GM04504 (cell line): ENCODE measurements at places on chromosomes 5 and 9.
A peak's percentile ranks its signal among the peaks of the same experiment; 100 is the strongest.

DNA sequence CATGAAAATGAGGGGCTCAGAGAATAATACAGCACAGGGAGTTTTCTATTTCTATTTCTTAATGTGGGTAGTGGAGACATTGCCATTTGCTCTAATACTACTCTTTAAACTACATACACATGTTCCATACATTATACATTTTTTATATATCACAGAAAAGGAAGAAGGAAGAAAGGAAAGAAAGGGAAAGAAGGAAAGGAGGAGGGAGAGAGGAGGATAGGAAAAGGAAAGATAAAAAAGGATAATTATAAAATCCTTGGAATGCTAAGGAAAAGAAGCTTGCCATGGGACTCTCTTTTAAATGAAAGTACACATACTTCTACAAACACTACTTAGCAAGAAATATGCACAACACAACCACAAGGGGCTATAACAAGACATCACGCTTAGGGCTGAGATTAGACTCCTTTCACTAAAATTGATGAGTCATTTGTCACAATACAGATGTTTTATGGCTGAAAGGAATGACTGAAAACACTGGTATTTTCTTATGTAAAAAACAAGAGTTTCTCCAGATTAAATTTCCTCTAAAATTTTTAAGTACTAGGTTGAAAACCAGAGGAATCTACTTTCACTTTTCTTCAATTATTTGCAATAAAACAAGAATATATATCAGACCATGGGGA lies 219.8 kb downstream of the ARL15 start:
- DNase-seq: peak; percentile 67

DNA sequence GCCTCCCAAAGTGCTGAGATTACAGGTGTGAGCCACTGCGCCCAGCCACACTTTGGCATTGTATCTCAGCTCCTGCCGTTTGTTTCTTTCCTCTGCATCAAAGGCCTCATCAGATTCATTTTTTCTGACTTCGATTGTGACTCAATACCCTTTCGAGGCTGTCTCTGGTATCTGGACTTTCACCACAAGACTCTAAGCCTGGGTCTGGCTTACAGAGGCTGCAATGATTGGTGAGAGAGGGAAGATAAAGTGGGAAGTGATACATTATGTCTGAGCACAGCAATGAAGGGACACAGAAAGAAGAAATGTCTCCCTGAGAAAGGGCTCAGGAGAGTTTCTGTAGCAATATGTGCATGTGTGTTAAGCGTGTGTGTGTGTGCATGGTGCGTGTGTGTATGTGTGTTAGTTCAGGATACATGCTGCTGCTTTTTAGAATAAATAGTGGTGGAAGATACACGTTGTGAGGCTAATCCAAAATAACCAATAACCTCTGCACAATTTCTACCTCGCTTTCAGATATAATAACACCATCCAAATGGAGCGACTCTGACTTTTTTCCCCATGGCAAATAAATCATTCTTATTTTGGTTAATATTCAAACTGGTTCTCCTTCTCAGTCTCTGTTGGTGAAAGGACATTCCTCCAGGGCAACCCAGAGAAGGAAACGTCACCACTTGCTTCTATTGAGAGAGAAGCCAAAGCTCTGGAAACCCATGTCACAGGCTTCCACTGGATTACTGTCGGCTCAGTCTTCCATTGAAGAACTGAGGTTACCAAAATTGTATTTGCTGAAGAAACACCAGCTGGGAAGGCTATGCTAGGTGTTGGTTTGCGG lies 8.1 kb upstream of the DAB2 start:
- DNase-seq: no peak

GRCh38 chr9:131019388-131020239 lies 10.6 kb downstream of the LAMC3 start:
- peak; percentile 71 for DNase-seq

DNA sequence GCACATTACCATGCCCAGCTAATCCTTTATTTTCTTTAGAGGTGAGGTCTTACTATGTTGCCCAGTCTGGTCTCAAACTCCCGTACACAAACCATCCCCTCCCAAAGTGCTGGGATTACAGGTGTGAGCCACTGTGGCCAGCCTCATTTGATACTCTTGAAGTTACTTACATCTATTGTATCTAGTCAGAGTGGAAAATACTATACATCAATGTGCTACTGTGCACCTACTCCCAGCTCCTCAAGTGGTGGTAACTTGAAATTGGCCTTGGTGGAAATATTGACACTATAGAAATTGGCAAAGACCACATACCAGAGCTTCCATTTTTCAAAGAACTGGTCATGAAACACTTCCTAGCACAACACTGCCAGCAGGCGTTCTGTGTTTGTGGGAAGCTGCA lies 10.3 kb downstream of the GGTA1 start:
- DNase-seq: no peak

DNA sequence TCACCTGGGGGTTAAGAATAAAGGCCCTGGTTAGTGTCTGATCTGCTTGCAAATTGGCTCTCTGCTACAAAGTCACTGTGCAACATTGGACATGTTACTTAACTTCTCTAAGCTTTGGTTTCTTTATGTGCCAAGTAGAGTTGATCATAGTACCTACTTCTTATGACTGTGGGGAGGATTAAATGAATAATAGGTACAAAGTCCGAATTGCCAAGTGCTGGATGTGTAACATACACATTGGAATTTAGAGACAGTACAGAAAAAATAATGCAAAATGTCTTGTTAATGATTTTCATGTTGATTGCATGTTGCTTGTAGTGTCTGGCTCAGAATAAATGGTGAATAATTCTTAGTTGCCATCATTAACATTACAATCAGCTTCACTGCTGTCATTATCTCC lies 2.2 kb downstream of the DOCK8 start:
- DNase-seq: no peak

GRCh38 chr5:156475182-156476157 lies 148.5 kb downstream of the SGCD start:
- peak; percentile 93 for DNase-seq

GRCh38 chr5:72494623-72495124 lies 12.5 kb downstream of the ZNF366 start:
- DNase-seq: no peak

DNA sequence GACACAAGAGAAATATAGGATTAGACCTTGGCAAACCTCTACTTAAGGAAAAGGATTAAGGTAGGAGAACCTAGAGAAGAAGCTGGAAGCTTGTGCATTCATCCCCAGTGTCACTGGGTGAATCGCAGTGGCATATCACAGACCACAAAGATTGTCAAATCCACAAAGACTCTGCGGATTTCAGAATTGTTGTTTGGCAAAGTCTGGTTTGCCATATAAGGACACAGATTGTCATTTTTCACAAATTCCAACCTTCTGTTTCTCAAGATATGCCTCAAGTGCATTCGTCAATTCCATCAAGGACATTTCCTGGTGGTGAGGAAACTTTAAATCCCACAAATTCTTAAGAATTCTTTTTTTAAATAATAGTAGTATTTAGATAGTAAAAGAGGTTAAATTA lies 395.1 kb upstream of the PAPPA start:
- DNase-seq: no peak

DNA sequence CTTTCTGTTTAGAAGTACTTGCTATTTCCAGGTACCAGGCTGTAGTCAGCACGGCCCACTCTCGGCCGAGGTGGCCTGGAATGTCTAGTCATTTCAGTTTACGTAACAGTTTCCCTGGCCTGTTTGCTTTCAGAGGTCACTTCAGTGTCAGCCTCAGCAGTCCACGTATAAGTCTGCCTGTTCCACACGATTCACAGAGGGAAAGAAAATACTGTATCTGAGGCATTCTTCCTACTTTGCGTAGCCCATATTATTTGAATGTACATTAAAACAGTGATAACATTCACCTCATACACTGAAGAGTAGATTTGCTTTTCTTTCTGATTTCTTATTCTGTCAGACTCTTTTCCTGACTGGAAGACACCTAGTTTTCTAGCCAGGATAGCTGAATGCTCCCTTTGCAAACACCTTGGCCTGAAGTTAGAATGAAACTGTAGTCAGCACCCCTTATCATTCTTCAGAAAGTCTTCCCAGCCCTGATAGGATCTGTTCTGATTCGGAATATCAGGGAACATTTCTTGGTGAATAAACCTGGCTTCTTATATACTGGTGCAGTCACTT lies 140.9 kb downstream of the AOPEP start:
- peak; percentile 59 for DNase-seq

DNA sequence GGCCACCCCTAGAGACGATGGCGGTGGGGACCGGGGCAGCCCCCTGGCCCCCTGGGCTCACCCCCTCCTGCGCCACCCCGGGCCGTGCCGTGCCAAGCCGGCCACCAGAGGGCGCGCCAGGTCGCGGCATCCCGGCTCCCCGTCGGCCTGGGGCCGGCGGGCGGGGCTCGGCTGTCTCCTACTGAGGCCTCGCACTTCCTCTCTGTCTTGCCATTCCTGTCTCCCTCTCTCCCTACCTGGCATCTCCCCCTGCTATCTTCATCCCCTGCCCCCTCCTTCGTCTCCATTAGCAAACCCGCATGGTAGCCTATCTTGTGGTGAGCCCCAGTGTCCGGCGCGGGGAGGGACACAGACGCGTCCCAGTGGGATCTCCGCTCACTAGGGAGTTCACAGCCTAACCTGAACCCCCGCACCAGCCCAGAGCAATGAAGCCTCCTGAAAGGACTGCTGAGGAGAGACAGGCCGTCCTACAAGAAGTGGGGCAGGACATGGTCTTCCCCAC lies 29.8 kb upstream of the FABP6 start:
- no peak for DNase-seq

GRCh38 chr5:158435161-158435616 lies 576.2 kb upstream of the CLINT1 start:
- DNase-seq: no peak

- peak; percentile 17 for DNase-seq
These were observed 97.9 kb upstream of the MPDZ start for GRCh38 chr9:13377171-13377925.

GRCh38 chr5:8601831-8602354 lies 732.9 kb downstream of the MTRR start:
- no peak for DNase-seq

DNA sequence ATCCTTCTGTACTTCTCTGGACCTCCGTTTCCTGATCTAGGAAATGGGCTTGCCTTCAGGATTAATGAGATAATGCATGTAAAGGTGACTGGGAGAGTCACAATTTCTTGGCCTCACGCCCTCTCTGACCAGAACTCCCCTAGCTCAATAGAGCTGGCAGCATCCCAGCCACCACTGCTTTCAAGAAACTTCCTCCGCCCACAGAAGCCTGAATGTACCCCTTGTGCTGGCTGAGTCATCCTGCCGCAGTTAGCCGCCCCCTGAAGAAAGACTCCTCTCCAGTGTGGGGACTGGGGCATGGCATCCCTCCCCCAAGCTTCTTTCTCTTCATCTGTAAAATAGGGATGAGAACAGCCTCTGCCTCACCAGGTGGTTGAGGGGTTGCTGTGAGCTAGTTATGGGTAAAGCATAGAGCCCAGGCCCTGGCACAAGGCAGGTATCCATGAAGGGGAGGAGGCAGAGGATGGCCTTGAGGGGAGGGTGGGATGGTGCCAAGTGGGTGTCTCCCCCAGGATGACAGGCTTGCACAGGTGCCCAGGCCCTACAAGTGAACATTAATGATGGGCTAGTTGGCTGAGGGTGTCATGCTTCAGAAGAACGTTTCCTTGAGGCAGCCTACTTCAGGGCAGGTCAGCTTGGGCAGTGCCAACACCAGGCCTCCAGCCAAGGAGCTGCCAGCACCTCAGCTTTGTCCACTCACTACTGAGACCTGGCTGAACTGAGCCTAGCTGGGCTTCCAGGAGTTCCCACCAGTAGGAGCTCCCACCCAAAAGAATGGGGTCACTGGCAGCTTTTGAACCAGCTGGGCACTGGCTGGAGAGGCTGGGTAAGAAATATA lies 3.4 kb downstream of the PDLIM4 start:
- no peak for DNase-seq

DNA sequence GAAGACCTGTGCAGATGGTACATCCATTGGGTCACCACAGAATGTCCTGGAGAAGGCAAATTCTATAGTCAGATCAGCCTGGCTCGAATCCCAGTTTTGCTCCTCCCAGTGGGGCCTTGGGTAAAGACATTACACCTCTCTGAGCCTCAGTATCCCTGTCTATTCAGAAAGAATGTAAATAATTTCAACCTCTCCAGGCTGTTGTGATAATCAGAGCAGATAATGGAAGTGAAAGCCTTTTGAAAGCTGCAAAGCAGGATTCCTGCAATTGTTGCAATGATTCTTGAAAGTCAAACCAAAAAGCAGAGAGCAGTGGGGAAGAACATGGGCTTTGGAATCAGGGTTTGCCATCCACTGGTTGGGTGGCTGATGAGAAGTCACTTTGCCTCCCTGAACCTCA lies 63.2 kb downstream of the LHX2 start:
- DNase-seq: no peak

GRCh38 chr5:6399980-6400910 lies 21.9 kb upstream of the MED10 start:
- peak; percentile 71 for DNase-seq

DNA sequence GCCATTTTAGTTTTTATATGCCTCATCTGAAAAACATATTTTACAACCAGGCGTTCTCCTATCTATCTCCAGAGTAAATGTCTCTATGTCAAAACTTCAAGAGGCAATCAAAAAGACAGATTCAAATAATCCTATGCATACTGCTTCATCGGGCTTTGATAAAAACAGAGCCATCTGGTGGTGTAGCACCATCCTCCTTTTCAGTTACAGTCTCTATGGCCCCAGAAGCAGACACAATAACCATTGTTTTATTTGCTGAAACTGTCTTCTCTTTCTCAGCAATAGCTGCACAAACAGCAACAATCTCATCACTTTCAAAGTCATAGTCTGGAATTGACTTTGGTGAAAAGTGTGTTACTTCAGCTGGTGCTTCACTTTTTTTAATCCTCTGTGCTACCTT lies 36.3 kb downstream of the PTGER4 start:
- DNase-seq: no peak

- peak; percentile 14 for DNase-seq
These were observed 129.5 kb downstream of the NIPBL start for GRCh38 chr5:37005946-37006540.

DNA sequence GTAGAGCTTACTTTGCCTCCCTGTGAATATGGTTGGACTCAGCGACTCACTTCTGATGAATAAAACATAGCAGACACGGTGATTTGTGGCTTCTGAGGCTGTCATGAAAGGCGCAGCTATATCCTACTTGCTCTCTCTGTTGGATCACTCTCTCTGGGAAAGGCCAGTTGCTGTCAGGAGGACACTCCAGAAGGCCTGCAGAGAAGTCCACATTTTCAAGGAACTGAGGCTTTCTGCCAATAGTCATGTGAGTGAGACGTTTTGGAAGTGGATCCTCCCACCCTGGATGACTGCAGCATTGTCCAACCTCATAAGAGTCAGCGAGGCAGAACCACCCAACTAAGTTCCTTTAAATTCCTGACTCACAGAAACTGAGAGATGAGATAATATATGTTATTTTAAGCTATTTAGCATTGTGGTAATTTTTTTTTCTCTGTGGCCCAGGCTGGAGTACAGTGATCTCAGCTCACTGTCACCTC lies 156.0 kb upstream of the MAST4 start:
- DNase-seq: peak; percentile 3

DNA sequence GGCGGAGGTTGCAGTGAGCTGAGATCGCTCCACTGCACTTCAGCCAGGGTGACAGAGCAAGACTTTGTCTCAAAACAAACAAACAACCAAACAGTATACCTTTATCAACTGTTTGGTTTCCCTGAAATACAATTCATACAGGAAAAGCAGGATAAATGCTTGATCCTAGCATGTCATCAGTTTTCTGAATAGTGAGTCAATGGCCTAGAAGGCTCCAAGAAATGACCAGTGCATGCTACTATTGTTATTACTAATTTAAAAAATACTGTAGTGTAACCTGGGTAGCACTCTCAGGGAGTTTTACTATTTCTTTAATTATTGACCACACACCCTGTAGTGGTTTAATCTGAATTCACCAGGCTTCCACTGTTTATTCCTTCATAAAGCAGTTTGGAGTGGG lies 101.0 kb upstream of the PTPN3 start:
- no peak for DNase-seq
